ENCODE measurements at places on chromosomes 6 and 20. TPM values are rescaled to one million over a fixed set of nuclear protein-coding genes. Genes with fewer than 3 reads are reported as not detected.
A peak's percentile ranks its signal among the peaks of the same experiment; 100 is the strongest.

GRCh38 chr20:62392077-62392418, 5.1 kb downstream of the RPS21 start:
- ATAC-seq, result no peak

Gene ADGRB3
- 8.9 TPM for total RNA-seq

GRCh38 chr6:167409694-167410093, 84.8 kb downstream of the TTLL2 start:
- no peak for ATAC-seq

- ATAC-seq, result no peak
Measured at GRCh38 chr20:19908576-19908975, 108.6 kb upstream of the NAA20 start.

DNA sequence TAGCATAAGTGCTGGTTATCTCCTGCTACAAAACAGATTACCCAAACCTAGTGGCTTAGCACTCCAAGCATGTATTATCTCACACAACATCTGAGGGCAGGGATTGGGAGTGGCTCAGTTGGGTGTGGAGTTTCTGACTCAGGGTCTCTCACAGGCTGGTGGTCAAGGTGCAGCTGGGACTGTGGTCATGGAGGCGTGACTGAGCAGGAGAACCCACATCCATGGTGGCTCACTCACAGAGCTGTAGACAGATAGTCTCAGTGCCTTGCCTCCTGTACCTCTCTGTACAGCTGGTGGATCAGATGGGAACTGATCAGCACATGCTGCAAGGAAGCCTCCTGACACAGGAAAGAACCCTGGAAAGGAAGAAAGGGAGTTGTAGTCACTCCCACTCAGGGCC, 83.1 kb upstream of the CST7 start:
- ATAC-seq, result no peak

DNA sequence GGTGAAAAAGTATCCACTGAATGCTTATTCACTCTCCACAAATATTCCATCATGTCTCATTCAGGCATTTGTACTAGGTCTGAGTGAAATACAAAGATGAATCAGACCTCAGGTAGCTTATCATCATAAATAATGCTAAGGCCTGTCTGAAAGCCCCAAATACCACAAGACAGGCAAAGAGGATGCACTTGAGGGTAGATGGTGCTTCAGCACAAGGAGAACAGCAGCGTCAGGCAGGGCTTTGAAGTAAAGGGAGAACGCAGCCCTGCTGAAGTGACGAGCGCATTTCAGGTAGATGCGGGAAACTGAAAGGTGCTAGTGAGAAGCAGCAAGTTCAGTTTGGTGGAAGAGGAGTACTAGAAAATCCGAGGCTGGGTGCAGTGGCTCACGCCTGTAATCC, 38.7 kb downstream of the MAP3K5 start:
- no peak for ATAC-seq

Gene LCA5
- 6.8 TPM for total RNA-seq

Gene MOXD1
- 31.6 TPM for total RNA-seq

Gene CTAGE9
- total RNA-seq, result not detected

Gene PPP1R3G
- 2.2 TPM for total RNA-seq

DNA sequence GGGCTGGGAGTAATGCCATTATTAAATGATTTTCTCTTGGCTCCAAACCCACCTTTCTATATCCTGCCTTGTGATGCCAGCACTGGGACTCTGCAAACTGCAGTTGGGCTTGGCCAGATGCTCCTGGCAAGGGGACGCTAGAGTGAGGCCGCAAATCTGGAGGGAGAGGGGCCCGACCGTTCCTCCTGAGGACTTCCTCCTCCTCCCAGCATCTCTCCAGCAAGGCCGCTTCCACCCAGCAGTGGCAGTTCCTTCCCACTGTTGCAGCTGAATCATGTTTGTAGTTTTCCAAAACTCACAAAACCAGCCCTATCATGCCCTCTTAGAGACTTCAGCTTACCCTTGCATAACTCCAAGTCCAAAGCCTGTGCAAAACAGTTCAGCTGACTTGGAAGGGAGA, 244.4 kb downstream of the FOXA2 start:
- no peak for ATAC-seq

DNA sequence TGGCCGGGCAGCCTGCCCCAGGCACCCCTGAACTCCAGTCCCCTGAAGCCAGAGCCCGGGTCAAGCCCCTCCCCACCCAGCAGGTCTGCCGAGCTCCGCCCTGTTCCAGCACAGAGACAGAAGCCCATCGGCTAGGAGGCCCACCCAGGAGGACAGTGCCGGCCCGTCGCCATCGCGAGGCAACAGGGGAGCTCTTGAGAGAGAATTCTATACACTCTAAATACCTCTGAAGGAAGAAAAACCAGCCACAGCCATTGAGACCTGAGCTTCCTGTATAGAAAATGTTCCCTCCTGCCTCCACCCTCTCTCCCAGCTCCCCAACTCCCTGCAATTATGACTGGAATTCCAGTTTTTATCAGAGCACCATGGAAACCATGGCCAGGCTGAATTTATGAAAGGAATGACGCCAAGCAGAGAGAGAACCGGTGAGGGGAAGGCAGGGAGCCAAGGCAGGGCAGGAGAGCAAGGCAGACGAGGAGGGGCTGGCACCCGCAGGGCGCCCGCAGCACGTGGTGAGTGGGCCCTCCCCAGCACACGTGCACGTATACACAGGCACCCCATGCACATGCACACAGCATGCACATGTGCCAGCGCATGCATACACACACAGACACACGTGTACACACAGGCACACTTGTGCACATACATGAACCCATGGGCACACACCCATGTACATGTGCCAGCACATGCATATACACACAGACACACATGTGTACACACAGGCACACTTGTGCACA, 27.6 kb upstream of the MRGBP start:
- ATAC-seq, result no peak

DNA sequence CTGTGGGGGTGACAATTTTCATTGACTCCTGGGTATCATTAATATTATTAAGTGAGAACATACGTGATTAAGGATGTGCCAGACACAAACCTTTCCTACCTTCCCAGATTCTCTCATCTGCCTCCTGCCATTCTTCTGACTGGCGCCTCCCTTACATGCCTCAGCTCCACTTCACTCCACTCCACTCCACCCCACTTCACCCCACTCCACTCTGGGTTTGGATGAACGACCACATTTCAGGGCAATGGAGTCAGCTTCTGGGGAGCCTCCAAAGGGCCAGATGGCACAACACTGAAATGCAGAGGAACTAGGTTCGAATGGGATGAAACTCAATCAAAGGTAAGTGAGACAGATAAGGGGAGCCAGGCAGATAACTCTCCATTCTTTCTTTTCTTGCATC, 40.5 kb upstream of the LRRC1 start:
- no peak for ATAC-seq

- ATAC-seq, result no peak
Measured at GRCh38 chr20:56166781-56167465, 81.6 kb upstream of the MC3R start.

DNA sequence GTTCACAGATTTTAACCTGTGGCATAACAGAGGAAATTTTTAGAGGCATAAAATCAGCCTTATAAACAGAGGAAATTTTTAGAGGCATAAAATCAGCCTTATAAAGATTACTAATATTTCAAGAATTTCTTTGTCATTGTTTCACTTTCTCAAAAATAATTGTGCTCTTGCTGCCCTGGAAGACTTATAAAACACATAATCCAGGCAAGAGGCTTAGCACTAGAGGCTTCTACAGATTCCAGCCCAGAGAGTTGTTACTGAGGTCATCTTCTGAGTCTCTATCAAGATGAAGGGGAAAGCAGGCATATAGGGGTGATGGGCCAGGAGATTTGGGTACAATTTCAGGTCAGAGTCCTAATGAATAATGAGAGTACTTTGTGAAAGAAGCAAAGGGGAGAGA, 85.7 kb downstream of the RFPL4B start:
- no peak for ATAC-seq

DNA sequence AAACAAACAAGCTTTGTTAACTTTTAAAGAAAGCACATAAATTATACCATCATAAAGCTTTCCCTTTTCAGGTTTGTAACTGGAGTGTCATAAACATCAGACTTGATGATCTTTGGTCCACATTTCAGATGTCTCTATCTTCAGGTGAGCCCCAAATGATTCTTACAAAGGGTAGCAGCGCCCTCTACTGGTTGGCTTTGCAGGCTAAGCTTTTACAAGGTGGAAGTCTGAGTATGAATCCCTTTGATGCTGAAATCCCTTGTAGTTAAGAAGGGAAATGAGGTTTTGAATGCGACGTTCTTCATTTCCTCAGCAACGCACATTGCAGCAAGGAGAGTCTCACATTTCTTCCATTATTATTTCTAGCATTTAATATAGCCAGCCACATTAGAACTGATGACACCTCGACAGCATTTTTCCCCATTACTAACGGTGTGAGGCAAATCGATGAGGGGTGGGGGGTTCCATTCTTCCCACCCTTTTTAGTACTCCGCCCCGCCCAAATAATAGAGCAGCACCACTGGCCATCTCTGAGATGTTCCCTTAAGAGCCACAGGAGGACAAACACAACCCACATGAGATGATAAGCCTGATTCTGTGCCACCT, 126.3 kb upstream of the NT5E start:
- ATAC-seq, result no peak

Gene THBS2
- 34.0 TPM for total RNA-seq

DNA sequence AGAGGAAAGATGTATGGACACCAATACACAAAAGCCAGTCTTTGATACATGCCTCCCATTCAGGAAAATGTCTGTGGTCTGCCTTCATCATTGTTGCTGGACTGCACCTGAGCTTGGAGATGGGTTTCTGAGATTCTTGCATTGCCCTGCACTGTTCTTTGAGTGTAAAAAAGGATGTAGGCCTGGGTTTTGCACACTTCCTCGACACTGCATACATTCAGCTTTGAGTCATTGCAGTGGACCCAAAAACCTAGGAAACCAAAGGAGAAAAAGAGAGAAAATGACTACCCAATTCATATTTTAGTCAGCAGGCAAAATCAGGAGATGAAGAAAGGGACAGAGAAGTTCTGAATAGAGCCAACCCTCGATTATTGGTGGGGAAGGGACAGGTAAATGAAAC, 9.0 kb downstream of the TOMM6 start:
- no peak for ATAC-seq

Gene ZBTB46
- total RNA-seq, result 8.2 TPM

DNA sequence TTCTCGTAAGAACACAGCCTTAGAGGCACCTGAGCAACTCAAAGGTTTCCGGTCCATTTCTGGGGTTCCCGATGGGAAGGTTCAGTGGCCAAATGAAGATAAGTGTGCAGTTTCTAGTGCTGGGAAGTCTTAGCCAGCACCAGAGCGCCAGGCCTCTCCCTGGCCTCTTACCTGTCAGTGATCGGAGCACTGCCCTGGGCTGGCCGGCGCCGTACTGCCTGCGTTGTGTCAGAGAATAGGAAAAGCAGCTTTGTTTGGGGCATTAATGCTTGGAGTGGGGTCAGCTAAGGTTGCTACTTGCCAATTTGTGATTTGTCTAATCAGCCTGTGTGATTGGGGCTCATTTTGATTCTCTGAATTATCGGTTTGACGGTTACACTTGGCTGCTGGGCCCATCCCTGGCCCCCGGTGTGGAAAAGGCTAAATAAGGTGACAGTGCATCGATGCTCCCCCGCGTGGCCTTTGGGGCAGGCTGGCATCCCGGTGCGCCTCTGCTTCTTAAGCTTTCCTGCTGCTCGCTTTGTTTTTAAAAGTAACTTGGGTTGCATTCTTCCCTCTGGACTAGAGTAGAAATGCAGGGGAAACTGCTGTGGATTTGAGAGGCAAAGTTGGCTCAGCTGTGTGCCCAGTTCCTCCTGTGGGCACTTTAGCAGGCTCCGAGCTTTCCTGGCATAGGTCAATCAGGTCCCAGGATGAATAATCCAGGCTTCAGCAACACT, 51.8 kb downstream of the TCP11 start:
- no peak for ATAC-seq

GRCh38 chr6:30672445-30673253, at the start of gene DHX16:
TSS of gene DHX16 (minus strand) at chr6:30673006. CDS start at chr6:30672841, 165 bp downstream.
- ATAC-seq, result peak; percentile 93

Gene MAP3K5
- total RNA-seq, result 22.6 TPM

Gene IMPG1
- 0.54 TPM for total RNA-seq

- ATAC-seq, result no peak
Measured at GRCh38 chr6:39688494-39688893, 36.7 kb downstream of the KIF6 start.

DNA sequence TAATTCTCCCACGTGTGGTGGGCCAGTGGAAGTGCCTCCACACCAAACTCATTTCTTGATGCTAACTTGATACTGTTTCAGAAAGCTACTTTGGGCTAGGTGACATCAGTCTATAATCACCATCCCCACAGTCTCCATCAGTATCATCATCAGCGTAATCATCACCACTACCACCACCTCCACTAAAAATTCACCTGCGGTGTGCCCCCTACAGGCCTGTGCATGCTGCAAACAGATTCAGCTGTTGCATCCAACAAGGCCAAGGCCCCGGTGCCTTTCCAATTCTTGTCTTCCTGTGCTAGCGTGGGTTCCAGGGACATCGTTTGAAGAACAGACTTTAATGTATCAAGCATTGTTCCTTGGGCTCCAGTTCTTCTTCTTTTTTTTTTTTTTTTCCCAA, 201.3 kb upstream of the EXOC2 start:
- no peak for ATAC-seq

Gene IL17A
- total RNA-seq, result not detected

GRCh38 chr6:52399511-52400312, 20.4 kb upstream of the EFHC1 start:
- no peak for ATAC-seq

Gene SAMD10
- total RNA-seq, result 0.77 TPM

Gene MCHR2
- total RNA-seq, result not detected

GRCh38 chr6:38171997-38172738, 352.6 kb downstream of the ZFAND3 start:
- no peak for ATAC-seq

DNA sequence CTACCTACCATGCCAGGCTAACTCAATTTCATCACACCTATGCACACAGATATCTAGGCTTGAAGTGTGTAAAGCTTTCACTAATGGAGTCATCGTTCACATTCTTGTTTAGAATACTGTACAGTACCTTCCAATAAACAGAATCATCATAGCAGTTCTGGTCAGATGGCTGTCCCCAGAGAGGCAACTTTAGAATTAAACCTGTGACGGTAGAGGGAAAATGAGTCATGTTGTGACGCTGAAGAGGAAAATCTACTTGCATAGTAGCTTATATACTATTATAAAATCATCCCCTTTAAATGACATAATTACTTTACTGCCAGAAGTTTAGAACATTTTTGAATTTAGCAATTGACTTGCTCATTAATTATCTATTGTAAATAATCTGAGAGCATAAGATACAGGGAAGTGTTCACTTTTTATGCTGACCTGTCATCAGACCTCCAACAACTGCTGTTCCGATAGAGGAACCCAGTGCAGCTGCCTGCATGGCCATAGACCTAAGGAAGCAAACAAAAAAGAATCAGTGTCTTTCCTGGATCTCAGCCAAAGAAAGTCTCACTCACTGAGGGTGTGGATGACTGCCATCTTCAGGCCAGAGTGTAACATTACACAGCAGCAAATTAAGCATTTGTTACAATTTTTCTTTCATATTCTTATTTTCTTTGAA, 29.8 kb downstream of the RHAG start:
- peak; percentile 55 for ATAC-seq
